Stimulated activated CD8-positive, alpha-beta memory T cell treated with anti-CD3 and anti-CD28 coated beads, Interleukin-7, amount 100 ng/mL, for 1 hour (primary cell): ENCODE measurements at places on chromosomes 7 and 10.

GRCh38 chr7:93062599-93062998 is 55.2 kb downstream of the SAMD9 start:
- DNase-seq = no peak

DNA sequence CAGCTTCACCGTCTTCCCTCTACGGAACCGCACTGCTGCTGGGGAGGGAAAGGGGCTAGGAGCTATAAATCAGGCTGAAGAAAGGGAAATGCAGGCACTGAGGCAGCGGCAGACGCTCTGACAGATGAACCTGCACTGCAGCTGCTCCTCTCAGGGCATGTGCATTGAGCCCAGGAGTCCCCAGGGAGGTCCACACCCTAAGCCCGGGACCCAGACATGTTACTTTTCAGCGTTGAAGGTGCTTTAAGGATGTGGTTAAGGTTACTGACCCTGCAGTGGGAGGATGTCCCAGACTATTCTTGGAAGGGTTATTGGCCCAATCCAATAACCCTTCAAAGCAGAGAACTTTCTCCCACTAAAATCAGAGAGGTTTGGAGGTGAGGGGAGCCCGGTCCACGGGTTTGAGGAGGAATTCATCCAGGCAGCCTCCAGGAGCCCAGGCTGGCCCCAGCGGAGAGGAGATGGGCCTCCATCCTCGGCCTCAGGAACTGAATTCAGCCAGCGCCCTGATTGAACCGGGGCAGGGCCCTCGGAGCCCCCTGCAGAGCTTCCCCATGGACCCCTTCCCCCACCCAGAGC is 75.4 kb downstream of the ADARB2 start:
- no peak for DNase-seq

DNA sequence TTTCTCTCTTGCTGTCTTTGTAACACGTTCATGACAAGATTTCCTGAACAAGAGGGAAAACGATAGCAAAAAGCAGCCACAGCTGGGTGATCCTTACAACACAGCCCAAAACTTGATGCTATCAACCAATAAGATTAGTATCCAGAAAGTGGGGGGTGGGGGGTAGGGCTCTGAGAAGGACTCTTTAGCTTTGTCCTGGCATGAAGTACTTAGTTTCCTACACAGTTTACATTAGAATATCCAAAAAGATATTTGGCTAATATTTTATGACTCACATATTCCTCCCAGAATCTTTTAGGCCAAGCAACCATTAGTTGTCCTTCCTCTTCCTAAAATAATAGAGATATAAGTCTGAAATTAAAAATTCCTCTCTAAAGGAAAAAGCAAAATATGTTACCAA is 22.9 kb upstream of the LRRC17 start:
- DNase-seq = no peak

GRCh38 chr7:2710286-2710655 is 22.3 kb downstream of the AMZ1 start:
- DNase-seq = no peak

DNA sequence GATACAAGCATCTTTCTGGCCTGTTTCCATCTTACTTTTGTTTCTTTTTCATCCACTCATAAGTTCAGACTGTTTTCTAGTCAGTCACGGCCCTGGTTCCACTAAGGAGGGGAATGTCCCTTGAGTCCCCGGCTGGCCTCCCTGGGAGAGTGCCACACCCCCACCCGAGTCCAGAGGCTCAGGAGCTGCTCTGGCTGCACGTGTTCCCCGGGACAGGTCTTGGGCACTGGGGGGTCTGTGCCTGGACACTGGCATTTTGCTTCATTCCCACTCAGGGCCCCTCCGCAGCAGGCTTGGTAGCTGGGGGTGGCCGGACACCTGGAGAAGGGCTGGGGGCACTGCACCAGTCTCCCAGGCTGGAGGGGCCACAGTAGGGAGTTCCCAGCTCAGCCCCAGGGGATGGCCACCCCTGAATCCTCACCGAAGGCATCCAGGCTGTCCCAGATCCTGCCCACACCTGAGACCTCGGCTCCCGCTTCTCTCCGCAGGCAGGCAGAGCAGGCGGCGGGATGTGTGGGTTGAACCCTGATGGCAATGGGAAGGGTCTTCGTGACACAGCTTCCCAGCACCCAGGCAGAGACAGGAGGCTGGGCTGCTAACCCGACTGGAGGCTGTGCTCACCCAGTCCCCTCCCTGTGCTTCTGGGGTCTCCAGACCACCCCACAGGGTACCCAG is 92.3 kb downstream of the BMS1 start:
- DNase-seq = no peak

DNA sequence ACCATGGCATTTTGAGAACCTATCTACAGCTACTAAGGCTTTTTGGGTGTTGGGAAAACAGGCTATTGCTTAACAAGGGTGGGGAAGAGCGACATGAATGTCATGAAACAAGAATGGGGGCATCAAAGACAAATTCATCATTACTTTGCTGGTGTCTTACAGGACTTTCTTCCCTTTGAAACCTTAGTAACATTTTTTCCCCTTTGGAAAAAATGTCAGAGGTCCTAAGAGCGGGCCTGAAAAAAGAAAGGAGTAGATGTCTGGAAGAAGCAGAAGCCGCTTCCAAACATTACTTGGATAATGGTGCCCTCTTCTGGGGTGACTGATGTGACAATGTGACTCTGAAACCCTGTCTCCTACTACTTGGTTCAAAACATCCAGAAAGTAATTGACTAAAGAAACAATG is 3.8 kb upstream of the DDX50 start:
- no peak for DNase-seq

DNA sequence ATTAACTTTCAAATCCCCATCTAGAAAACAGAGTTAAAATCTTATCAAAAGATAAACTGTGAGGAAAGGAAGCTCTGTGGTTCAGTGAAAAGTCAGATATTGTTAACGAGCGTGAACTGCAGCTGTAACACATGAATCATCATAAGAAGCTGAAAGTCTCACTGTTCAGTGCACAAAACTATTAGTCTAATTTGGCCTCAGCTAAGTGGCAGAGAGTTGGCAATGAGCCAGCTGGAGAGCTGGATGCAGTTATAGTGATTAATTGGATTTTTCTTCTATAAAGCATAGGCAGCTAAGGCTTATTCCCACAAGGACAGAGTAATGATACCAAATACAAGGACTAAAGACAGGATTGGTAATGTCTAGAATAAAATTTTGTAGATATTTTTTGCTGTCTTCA is 101.1 kb upstream of the ABCB5 start:
- DNase-seq = no peak

GRCh38 chr10:89242345-89242684 is 9.3 kb downstream of the LIPA start:
- no peak for DNase-seq

DNA sequence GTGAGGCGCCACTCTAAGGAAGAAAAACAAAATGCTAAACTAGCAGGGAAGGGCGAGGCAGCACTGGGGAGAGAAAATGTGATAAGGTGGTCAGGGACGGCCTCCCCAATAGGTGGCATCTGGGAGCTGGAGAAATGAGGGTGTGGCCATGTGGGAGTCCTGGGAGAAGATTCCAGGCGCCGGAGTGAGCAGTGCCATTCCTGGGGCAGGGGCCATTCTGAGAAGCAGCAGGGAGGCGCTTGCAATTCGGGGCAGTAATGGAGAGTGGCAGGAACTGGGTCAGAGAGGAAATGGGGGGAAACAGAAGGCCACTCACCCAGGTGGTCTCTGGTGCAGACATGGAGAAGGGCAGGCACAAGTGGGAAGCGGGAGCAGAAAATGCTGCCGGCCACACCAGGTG is 61.8 kb upstream of the LRRC18 start:
- no peak for DNase-seq

DNA sequence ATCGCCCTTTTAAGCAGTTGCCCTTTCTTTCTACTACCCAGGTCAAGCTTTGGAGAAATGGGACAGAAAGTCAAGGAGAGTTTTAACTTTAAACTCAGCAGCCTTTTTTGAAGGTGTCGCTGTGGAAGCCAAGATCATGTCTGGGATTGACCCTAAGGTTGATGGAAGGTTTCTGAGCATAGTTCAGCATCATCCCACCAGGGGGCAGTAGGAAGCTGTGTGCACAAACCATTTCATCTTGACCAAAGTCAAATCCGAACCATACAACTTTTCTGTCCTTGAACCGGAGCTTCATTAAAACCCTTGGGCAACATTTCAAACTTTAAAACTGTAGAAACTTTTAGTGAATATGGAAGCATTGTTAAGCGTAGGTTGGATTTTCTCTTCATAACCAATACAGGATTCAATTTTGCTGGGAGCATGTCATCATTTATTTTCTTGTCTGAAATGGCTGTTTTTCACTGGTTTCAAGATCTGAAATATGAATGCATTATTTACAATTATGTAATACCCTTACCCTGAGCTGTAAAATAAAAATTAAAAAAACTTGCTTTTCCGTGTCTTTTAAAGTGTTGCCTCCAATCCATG is 214.4 kb upstream of the KIAA1217 start:
- no peak for DNase-seq

GRCh38 chr10:792083-792791 is 102.8 kb upstream of the DIP2C start:
- no peak for DNase-seq

GRCh38 chr7:4159761-4160554 is 522.1 kb upstream of the FOXK1 start:
- DNase-seq = no peak

- no peak for DNase-seq
These were observed 83.1 kb downstream of the FAS start for GRCh38 chr10:89073719-89074118.

GRCh38 chr7:54995610-54996363 is 23.0 kb upstream of the EGFR start:
- DNase-seq = no peak

- no peak for DNase-seq
These were observed 7.7 kb upstream of the PRKAR1B start for GRCh38 chr7:734808-735207.

- DNase-seq = no peak
These were observed 203.5 kb upstream of the ZNF32 start for GRCh38 chr10:43852149-43852548.

GRCh38 chr10:1788401-1788800 is 51.1 kb upstream of the ADARB2 start:
- DNase-seq = no peak

DNA sequence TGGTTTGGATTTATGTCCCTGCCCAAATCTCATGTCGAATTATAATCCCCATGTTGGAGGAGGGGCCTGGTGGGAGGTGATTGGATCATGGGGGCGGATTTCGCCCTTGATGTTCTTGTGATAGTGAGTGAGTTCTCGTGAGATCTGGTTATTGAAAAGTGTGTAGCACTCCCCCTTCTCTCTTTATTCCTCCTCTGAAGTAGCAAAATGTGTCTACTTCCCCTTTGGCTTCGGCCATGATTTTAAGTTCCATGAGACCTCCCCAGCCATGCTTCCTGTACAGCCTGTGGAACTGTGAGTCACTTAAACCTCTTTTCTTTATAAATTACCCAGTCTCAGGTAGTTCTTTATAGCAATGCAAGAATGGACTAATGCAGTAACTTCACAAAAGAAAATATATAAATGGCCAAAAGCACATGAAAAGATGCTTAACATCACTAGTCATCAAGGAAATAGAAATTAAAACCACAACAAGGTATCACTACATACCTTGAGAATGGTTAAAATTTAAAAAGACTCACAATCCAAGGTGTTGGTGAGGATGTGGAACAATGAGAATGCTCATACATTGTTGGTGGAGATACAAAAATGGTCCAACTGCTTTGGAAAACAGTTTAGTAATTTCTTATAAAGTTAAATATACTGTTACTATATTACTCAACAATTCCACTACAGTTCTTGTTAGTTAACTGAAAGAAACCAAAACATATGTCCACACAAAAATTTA is 218.7 kb downstream of the SNX10 start:
- DNase-seq = no peak

GRCh38 chr10:112126901-112127300 is 56.7 kb downstream of the GPAM start:
- DNase-seq = no peak

DNA sequence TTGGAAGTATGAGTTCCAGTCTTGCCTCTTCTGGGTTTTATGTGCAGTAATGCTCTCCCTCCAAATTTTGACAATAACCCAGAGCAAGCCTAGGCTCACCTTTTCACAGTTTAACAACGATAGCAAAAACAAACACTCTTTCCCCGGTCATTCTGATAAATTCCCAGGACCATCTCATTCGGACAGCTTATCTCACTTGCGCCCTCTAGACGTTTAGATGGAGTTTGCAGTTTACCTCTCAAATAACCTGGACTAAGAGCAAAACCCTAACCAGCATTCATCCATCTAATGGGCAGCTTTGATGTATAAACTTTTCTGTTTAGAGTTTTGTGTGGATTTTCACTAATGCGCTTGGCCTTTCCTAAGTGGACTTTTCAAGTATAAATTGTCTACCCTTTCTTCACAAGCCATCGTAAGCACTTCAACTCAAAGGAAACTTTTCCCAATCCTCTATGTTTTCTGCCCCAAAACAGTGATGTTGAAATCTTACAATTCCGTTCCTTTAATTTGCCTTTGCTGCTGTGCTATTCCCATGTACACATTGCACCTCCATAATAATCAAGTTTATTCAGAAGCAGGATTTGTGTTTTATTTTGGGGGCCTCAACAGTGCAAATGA is 114.9 kb downstream of the HDAC9 start:
- DNase-seq = no peak

DNA sequence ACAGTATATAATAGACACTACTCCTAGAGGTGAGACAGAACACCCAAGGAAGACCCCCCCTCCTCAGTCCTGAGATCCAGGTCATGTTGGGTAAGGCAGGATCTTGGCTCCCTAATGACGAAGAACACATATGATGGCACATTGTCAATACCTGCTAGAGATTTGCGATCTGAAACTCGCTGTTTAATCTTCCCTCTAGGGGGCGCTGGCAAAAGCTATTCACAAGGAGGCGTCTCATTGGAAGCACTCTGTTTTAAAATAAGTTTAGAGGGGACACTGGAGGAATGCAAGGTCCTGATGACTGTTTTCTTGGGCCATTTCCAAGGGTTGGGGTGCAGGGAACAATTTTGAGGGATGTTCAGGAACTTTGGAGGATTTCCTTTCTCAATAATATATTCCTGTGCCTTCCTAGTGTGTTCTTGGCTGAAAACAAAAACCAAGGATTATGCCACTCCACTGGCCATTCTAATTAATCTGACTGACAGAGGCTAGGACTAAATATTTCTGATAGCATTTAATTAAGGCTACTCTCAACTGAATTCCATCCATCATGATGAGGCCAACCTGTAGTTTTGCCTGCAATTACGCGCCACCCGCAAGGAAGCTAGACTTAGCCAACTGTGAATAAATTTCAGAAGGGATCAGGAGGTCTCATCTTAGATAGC is 1013.8 kb upstream of the MBL2 start:
- DNase-seq = no peak

GRCh38 chr7:143458263-143458662 is 15.0 kb downstream of the TAS2R60 start:
- DNase-seq = no peak
